ENCODE measurements at places on chromosomes 5 and 9.

DNA sequence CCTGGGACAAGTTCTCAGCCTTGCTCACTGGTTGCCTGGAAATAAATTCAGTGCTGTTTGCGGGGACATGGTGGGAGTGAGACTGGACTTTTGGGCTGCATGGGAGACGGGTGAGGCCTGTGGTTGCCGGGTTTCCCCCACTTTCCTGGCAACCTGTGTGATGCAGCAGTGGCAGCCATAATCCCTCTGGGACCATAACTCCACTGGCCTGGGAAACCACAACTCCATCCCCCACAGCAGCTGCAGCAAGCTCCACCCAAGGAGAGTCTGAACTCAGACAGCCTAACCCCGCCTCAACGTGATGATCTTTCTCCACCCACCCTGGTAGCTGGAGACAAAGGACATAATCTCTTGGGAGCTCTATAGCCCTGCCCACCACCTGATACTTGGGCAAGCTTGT is 349.9 kb downstream of the PIK3R1 start:
- no peak for DNase-seq

- no peak for DNase-seq
Measured at GRCh38 chr5:111280282-111280951, 56.2 kb downstream of the CAMK4 start.

DNA sequence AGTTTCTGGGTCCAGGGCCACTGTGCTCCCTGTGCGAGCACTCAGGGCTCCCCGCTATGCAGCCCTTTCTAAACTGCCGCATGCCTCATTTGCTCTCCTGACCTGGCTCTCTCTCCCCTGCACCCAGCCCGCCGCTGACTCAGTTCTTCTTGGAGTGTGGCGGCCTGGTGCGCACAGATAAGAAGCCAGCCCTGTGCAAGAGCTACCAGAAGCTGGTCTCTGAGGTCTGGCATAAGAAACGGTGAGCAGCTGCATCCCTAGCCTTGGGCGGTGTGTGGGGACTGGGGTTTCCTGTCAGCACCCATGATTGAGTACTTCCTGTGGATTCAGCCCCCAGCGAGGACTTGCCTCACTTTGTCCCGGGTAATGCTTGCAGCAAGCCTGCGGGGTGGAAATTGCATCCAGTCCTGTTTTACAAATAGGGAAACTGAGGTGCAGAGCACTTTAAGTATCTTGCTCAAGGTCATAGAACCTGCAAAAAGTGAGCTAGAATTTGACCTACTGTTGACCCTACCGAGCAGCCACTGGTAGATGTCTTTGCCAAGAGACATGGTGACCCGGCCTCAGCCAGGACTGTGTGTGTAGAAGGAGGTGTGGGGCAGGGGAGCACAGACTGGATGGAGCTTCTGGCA is 27.9 kb downstream of the USP20 start:
- DNase-seq: peak; percentile 17

- DNase-seq: no peak
Measured at GRCh38 chr5:170606941-170607340, 103.1 kb downstream of the KCNIP1 start.
